CD4-positive, alpha-beta T cell treated with Interleukin-12 subunit alpha and Interleukin-12 subunit beta, for 1 hour (primary cell): ENCODE measurements at places on chromosomes 16 and 17.

DNA sequence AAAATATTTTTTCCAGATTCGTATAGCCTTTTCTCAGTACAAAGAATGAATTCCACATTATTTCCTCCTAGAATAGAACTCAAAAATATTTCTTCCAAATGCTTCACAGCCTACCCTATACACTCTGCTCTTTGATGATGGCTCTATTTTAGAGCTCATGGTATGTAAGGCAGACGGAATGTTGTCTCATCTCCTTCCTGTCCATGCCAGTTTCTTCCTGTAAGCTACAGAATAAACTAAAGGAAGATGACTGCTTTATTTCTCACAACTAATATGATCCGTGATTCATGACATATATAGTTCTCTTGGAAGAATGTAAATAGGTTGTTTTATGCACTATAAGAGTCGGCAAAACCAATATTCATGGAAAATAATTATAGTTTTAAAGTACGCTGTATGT is 723.1 kb downstream of the CDH11 start:
- DNase-seq: no peak

- no peak for DNase-seq
Measured at GRCh38 chr16:30457743-30458560, 12.3 kb upstream of the SEPHS2 start.

- DNase-seq: peak; percentile 28
Measured at GRCh38 chr17:42305543-42306384, 17.5 kb downstream of the STAT5A start.

GRCh38 chr16:77668201-77668600 is 54.1 kb upstream of the NUDT7 start:
- DNase-seq: no peak

- DNase-seq: no peak
Measured at GRCh38 chr17:21356537-21357127, 19.5 kb upstream of the KCNJ12 start.

GRCh38 chr17:13597723-13598347 is 3.9 kb downstream of the HS3ST3A1 start:
- DNase-seq: peak; percentile 57

DNA sequence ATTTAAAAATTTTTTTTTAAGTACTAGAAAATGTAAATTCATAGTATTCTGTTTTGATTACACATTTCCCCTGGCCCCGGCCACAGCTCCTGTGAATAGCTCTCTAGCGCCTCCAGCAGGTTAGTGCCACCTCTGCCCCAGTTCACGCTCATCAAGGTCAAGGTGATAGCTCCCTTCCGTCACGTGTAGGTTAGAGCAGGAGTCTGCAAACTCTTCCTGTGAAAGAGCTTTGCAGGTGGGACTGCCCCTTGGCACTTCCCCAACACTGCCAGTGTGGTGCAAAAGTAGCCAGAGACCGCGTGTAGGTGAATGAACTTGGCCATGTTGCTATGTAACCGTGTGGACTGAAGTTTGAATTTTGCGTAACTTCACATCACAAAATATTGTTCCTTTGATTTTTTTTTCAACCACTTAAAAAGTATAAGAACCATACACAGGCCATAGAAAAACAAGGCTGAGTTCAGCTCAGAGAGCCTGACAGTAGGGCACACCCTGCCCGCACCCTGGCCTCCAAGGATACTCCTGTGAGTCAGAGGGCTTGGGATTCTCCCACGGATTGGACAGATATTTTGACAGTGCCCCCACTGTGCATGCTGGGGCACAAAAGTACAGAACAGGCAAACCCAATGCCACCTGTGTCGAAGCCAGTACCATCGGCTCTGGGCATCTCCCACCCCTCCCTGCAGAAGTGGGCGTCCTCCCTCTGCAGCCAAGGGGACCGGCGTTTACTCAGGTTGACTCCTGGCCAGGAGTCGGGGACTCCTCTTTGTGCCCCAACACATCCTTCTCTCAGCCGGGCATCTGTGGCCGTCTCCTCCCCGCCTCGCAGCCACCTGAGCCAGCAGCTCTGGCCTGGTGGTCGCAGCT is 92.0 kb upstream of the CHMP6 start:
- peak; percentile 79 for DNase-seq

DNA sequence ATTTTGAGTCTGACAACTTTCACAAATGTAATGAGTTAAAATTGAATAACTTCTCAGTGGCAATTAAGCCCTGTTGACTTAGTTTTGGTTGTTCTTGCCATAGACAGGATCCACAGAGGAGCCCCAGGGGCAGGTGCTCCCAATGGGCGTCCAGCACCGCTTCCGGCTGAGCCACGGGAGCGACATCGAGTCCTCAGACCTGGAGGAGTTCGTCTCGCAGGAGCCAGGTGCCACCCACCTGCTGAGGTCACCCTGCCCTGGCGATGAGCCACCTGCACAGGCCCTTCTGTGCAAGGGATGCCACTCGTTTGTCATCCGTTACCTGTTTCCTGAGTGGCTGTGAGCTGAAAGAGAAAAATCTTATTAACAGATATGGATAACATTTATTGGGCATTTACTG is 10.7 kb downstream of the CCDC40 start:
- no peak for DNase-seq

DNA sequence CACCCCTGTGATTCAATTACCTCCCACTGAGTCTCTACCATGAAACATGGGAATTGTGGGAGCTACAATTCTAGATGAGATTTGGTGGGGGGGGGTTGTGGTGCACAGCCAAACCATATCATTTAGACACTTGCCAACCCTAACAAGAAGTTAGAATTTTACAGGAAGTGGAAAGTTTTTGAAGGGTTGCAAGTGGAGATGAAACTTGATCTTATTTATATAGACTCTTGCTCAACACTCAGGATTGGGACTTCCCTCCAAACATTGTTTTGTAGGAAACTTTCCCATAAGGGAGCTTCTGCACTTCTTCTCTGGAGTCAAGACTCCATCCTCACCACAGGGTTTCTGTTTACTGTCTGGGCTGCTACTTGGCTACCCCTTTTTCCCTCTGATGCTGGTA is 266.7 kb upstream of the CDH11 start:
- DNase-seq: no peak

- no peak for DNase-seq
Measured at GRCh38 chr17:73910821-73911515, 266.7 kb upstream of the SDK2 start.

GRCh38 chr17:68197997-68198930 is 49.6 kb upstream of the AMZ2 start:
- DNase-seq: no peak

GRCh38 chr17:42321555-42321954 is 33.3 kb downstream of the STAT5A start:
- no peak for DNase-seq

- DNase-seq: no peak
Measured at GRCh38 chr17:27343977-27344607, 50.2 kb downstream of the WSB1 start.

GRCh38 chr17:80737106-80738019 is 192.7 kb downstream of the RPTOR start:
- DNase-seq: no peak

GRCh38 chr16:77374384-77374783 is 60.5 kb downstream of the ADAMTS18 start:
- DNase-seq: no peak

DNA sequence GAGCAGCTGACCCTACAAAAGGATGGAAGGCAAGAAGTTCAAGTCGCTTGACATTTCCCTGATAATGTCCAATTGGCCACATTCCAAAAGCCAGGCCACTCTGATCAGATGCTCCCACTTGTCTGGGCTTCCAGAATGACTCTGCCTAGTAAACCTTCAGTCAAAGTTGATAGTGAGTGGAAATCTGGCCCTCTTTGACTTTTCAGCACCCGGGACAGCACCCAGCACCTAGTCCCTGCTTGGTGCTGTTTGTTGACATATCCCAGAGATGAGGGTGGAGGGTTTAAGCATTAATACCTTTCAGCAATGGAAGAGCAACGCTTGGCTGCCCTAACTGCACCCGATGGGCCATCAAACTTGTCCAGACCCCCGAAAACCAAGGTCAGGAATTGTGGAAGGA is 131.3 kb downstream of the AIPL1 start:
- DNase-seq: no peak

DNA sequence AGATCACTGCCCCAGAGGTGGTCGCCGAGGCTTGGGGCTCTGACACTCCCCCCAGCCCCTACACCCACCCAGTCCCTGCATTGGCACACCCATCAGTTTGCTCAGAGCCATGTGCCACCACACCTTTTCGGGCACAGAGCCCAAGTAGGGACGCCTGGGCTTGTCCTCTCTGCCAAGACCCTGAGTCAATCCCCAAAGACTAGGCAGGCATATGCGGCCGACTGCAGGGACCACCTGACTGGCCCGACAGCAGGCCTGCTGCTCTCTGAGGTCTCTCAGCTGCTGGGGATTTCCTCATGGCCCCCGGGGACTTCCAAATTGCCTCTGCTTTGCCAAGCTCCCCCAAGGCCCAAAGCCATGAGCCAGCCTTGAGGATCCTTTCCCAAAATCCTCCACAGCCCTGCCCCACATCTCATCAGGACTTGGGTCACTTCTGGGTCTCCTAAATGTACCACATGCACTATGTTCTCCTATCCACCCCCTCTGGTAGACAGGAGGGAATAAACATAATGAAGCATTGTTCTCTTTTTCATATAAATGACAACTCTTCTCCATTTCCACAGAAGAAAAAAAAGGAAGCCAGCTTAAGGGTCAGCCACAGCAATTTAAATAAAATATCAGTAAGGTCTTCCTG is 30.6 kb downstream of the MYO18A start:
- DNase-seq: peak; percentile 24

- no peak for DNase-seq
Measured at GRCh38 chr16:20942256-20942655, 41.7 kb downstream of the LYRM1 start.

GRCh38 chr17:27349540-27350021 is 55.7 kb downstream of the WSB1 start:
- no peak for DNase-seq

GRCh38 chr17:35235917-35236316 is 7.0 kb upstream of the SLFN5 start:
- DNase-seq: no peak

- DNase-seq: no peak
Measured at GRCh38 chr17:59777033-59777432, 69.6 kb downstream of the VMP1 start.
